ENCODE measurements at places on chromosomes 3 and 15.

DNA sequence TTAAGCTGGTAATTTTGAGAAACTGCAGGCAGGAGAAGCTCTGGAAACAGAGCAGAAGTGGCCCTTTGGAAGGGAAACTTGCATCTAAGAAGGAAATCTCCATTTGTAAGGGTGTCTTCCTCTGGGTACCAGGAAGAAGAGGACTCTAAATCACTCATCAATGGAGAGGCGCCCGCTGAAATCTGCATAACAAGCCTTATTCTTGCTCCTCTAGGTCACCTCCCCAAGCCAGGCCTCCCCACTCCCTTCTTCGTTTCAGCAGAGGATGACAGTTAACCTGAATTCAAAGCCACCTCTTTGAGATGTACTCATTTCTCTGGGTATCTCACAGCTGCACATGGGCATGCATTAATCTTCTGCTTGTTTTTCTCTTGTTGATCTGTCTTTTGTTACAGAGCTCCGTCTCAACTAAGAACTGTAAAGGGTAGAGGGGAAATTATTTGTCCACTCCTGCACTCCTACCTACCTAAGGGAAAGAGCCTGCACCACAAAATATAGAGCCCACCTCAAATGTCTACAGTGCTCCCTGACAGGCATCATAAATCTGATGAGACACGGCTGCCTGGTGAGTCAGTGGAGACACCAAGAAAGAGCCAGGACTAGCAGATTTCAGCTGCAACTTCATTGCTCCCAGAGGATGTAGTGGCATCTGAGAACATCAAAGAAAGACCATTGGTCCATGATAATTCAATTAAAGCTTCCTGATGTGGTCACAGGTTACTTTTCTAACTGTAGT, 51.5 kb downstream of the GABRB3 start:
- no peak for DNase-seq

DNA sequence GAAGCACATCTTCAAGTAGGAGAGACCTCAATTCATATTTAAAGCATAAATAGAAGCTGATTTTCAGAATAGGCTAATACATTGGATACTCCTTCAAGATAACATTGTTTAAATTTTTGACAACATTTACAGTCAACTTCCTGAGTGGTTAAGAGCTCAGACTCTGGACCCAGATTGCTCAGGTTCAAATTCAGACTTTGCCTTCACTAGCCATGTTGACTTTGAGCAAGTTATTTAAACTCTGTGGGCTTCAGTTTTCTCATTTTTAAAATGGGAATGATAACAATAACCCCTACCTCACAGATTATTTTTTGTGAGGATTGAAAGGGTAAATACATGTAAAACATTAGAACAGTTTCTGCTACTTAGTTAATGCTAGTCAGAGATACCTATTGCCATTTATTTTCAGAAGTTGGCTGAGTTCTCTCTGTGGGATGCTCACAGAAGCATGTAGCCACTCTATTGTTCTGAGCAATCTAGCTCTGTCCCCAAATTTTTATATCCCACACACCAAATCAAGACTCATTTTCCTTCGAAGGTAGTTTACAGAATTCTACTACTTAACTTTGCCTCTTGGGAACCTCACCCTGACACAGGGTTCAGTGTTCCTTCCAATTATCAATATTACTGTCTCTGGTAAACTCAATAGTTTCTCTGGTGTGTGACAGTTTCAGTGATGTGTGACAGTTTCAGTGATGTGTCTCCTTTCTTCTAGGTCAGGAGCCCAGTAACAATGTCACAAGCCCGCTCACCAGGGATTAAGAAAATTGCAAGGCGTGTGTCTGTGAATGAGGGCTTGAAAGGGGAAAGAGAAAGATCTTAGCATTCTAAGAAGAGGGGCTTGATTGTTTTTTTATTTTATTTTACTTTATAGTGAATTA, 79.4 kb upstream of the OSTN start:
- no peak for DNase-seq

- no peak for DNase-seq
Observed at GRCh38 chr3:120129718-120130513, 35.7 kb upstream of the GSK3B start.

DNA sequence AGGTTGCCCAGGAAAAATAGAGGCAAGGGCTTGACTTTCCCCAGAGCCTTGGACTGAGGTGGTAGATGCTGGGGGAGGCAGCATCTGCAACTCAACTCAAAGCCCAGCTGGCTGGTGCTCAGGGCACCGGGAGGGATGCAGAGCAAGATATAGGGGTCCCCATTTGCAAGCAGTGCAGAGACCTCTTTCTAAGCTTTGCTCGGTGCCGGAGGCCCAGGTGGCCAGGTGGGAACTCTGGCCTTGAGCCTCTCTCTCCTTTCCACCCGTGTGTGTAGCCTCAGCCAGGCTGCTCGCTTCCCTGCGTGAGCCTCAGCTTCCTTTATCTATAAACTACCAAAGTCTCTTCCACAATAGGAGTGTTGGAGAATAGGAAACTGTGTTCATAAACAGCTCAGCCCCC, 36.5 kb downstream of the SLC6A6 start:
- no peak for DNase-seq

GRCh38 chr15:92667970-92668485, 12.5 kb upstream of the FAM174B start:
- no peak for DNase-seq

DNA sequence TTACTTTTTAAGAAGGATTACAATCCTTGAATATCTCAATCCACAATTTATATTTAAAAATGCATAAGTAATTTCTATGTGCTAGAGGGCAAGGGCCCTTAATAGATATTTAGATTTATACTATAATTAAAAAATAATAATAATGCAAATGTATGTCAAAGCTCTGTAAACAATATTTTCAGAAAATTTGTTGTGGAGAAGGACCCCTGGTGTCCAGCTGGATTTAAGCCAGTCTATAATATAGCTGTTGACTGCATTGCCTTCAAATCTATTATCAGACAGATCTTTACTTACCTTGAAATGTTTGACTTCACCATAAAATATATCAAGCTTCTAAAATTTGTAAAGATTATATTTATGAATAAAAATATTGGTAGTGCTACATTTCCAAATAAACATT, 65.6 kb downstream of the ZBTB20 start:
- no peak for DNase-seq

GRCh38 chr15:90550919-90551318, 21.2 kb downstream of the CRTC3 start:
- DNase-seq, result no peak

GRCh38 chr3:37163262-37164015, 10.9 kb downstream of the LRRFIP2 start:
- DNase-seq, result no peak

DNA sequence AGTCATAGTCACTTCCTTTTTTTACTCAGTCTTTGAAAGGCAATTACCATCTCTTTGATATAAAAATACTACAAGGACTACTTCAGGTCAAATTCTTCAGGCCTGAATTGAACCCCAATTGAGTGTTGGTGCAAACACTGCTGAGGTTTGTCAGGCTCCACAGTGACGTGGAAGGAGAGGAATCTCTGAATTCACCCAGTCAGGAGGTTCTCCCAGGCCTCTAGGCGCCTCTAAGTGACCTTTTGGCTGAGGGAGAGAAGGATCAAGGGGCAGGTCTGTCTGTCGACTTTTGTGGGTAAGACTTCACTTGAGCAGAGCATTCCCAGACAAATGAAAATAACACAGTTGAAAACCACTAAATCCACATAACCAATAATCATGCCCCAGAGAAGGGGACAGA, 227.6 kb upstream of the CHRNA7 start:
- no peak for DNase-seq

- no peak for DNase-seq
Observed at GRCh38 chr3:149332771-149333170, 665 bp downstream of the TM4SF18 start.

DNA sequence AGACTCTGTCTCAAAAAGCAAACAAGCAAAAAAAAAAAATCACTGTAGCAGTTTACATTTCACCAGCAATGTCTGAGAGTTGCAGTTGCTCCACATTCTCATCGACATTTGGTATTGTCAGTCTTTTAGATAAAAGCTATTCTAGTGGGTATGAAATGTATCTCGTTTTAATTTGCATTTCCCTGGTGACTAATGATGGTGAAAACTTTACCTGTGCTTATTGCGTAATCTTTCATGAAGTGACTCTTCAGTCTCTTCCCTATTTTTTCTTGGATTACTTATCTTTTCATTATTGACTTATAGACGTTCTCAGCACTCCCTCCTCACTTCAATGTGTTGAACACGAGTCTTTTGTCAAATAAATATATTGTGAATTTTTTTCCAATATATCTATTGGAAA, 37.2 kb upstream of the CLSTN2 start:
- DNase-seq, result no peak

GRCh38 chr15:70266412-70267121, 168.8 kb upstream of the TLE3 start:
- peak; percentile 84 for DNase-seq

DNA sequence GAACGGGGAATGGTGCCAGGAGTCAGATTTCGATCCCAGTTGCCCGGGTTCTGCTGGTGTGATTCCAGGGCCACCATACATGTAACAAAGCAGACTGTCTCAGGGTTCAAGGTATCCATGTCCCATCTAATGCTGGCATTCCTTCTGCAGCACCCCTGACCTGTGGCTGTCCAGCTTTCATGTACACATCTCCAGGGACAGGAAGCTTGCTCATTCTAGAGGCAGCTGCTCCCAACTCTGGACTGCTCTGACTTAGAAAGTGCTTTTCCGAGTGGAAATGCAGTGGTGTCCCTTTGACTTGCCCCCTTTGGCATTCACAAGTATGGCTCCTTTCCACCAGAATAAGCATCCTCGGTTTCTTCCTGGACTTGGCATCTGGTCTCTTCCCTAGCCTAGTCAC, 30.9 kb downstream of the PML start:
- DNase-seq, result no peak

- DNase-seq, result peak; percentile 20
Observed at GRCh38 chr15:44593042-44593736, 56.2 kb downstream of the EIF3J start.

DNA sequence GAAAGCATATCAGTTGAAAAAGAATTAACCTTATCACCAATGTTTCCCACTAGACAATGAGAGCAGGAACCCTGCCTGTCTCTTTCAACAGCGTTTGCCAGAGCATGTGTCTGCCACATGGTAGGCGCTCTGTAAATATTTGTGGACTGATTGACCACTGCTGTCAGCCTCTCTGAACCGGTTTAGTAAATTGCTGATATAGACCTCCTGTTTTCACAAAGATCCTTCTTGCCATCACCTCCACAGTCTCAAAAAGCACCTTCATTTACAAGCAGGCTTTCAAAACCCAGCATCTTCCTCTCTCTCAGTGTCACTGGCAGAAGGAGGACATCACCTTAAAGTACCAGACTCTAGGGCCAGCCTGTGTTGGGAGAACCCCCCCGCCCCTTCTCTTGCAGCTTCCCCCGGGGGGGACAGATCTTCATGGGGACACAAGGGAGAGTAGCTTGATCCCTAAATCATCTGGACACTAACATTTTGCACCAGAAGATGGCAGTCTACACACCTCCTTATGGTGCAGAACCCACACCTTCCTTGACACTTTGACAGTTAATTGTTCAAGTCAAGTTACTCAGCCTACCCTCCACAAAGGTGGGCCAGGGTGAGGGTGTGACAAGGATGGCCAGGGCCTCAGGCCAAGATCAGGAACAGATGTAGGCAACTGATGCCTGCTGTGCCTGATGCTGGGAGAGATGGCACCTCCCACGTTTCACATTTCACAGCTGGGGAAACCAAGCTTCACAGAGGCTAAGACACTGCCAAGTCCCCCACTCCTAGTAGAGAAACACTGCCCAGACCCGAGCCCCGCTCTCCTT, 37.8 kb upstream of the USP3 start:
- peak; percentile 66 for DNase-seq

DNA sequence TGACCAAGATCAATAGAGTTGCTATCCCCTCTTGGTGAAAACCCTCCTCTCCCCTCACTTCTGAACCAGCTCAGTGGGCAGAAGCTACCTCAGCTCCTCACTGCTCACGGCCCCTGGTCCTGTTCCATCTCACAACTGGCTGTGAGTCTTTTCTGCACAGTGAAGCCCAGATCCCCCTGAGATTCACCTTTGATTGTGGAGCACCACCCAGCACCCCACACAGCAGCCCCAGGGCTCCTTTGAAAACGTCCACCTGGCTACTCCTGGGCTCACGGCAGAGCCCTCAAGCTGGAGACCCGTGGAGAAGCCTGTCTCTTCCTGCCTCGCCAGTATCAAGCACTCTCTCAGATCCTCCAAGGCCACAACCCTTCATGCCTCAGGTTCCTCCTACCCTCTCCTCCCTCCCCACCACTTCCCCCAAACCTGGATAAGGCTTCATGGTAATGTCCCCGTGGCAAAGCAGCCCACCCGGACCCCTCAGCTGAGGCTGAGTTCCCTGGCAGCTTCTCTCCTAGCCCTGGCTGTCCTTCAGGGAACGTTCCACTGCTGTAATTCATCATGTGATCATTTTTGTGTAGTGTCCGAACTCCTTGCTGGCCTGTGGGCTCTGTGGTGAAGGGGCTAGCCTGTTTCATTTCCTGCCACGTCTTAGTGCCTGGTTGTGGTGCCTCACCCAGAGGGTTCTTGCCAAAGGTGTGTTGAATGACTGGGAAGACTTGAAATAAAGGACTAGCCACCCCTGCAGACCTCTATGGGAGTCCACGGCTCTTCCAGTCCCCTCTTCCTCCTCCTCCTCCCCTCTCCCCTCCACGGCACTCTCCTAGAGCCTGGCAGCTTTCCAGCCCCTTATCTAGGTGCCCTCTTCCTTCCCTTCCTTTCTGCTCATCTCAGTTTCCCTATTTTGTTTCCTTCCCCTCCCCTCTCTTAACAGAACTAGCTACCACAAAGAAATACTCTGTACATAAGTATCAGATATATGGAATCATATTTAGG, 44.5 kb downstream of the KY start:
- no peak for DNase-seq

GRCh38 chr3:124860599-124860998, 26.6 kb downstream of the ITGB5 start:
- DNase-seq, result no peak

DNA sequence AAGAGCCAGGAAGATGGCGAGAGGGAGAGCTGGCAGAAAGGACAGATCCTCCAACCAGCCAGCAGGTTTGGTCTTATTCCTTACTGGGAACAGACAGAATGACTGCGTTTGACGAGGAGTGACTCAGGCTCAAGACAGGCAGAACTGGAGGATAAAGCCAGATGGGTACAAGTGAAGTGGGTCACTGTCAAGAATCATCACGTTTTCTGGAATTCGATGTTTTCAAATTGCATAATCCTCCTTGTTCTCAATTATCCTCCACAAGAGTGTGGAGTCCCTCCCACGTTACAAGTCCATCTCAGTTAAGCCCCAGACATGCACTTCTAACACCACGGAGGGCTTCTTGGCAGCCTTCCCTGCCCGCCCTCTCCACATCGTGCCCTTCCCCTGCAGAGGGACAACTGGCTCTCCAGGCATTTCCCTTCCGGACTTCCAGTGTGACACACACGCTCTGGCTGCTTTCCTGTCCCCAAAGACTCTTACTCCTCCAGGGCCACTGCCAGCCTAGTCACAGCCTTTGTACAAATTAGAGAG, 183.1 kb downstream of the CHST2 start:
- no peak for DNase-seq

- no peak for DNase-seq
Observed at GRCh38 chr15:41154412-41154811, 38.3 kb upstream of the INO80 start.
